Neural progenitor cell (in vitro differentiated cells): ENCODE measurements at places on chromosomes 12 and 14. TPM values are rescaled to one million over a fixed set of nuclear protein-coding genes. Genes with fewer than 3 reads are reported as not detected.

DNA sequence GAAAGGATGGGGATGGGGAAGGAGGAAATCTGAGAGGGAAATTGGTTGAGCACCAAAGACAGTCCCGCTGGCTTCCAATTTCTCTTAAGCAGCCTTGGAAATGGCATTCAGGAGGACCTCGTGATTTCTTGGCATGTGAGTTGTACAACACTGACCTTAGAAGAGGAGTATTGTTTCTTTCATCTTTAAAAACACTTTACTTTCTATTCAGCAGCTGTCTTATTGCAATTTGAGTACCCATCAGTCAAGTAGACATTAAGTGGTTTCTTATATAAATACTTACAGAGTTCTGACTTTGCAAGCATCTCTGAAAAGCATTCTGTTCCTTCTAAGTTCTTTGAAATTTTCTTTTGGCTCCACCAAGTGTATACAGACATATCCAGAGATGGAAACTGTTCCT lies 83.2 kb downstream of the LMNTD1 start:
- H3K4me1 ChIP-seq, result no peaks in the 10 kb centered on the region
- H3K27me3 ChIP-seq, result no peaks in the 10 kb centered on the region
- no peaks in the 10 kb centered on the region for H3K36me3 ChIP-seq

DNA sequence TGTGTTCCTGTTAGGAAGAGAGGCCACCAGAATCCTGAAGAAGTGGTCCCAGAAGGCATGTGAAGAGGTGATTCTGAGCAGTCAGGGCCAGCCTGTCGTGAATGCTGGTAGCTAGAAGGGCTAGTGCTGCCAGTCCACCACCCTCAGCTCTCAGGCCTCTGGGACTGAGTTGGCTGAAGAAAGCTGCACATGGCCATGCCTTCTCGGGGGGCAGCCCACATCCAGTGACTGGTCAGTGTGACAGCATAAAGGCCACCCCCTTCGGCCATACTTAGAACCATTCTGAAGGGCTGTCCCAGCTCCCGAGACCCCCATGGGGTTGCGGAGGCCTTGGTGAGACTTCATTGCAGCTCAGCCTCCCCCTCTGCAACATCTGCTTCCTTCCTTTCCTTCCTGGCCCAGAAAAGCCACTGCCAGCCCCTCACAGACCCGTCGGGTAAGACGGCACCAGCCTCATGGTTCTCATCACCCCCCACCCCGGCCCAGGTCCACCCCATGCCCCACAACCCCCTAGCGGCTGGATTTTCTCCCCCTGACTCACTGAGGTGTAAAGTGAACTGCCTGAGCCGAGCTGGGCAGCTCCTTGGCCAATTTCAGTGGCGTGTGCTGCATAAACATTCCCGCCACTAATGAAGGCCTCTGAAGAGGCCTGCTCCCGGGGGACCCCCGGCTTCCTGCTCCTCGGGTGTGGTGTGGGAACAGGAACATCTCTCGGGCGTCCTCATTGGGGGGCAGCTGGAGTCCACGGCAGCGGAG lies 49.5 kb upstream of the DIO3 start:
- no peaks in the 10 kb centered on the region for H3K27me3 ChIP-seq
- H3K36me3 ChIP-seq, result no peaks in the 10 kb centered on the region
- no peak for DNase-seq
- no peak overlapping the region for H3K4me3 ChIP-seq
- no peaks in the 10 kb centered on the region for H3K4me1 ChIP-seq

- H3K4me3 ChIP-seq, result no peak overlapping the region
- H3K27me3 ChIP-seq, result no peaks in the 10 kb centered on the region
- H3K36me3 ChIP-seq, result peaks cover 41% of the 10 kb centered on the region
- no peaks in the 10 kb centered on the region for H3K4me1 ChIP-seq
Observed at GRCh38 chr12:50442178-50442908, 41.7 kb downstream of the LARP4 start.

- no peak overlapping the region for H3K4me3 ChIP-seq
- H3K36me3 ChIP-seq, result no peaks in the 10 kb centered on the region
- no peak for DNase-seq
- H3K4me1 ChIP-seq, result peaks cover 12% of the 10 kb centered on the region
Observed at GRCh38 chr12:123111498-123112165, 39.3 kb downstream of the PITPNM2 start.

DNA sequence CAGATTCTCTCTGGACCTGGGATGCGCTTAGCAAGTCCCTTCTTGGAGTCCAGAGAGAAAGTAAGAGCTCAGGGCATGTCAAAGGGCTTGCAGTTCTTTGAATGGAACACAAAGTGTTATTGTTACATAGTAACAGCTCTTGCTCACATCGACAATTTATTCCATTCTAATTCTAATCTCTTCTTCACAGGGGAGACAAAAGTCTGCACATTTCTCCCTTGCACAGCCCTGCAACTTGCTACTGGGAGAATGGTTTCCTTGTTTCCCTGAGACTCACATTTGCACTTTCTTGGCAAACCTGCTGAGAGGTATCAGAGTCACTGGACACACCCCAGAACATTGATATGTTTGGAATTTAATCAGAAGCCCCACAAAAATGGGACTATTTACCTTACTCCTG lies 209.9 kb upstream of the IGF1 start:
- peak; percentile 34 for DNase-seq
- no peak overlapping the region for H3K4me3 ChIP-seq
- H3K27ac ChIP-seq, result no peak overlapping the region
- peaks cover 12% of the 10 kb centered on the region for H3K4me1 ChIP-seq
- no peaks in the 10 kb centered on the region for H3K36me3 ChIP-seq

- DNase-seq, result peak; percentile 94
- peaks cover 77% of the 10 kb centered on the region for H3K4me1 ChIP-seq
- peak overlapping the region; percentile 98 for H3K27ac ChIP-seq
- H3K36me3 ChIP-seq, result no peaks in the 10 kb centered on the region
- H3K27me3 ChIP-seq, result no peaks in the 10 kb centered on the region
Observed at GRCh38 chr14:93688239-93688666, 100.0 kb downstream of the PRIMA1 start.

DNA sequence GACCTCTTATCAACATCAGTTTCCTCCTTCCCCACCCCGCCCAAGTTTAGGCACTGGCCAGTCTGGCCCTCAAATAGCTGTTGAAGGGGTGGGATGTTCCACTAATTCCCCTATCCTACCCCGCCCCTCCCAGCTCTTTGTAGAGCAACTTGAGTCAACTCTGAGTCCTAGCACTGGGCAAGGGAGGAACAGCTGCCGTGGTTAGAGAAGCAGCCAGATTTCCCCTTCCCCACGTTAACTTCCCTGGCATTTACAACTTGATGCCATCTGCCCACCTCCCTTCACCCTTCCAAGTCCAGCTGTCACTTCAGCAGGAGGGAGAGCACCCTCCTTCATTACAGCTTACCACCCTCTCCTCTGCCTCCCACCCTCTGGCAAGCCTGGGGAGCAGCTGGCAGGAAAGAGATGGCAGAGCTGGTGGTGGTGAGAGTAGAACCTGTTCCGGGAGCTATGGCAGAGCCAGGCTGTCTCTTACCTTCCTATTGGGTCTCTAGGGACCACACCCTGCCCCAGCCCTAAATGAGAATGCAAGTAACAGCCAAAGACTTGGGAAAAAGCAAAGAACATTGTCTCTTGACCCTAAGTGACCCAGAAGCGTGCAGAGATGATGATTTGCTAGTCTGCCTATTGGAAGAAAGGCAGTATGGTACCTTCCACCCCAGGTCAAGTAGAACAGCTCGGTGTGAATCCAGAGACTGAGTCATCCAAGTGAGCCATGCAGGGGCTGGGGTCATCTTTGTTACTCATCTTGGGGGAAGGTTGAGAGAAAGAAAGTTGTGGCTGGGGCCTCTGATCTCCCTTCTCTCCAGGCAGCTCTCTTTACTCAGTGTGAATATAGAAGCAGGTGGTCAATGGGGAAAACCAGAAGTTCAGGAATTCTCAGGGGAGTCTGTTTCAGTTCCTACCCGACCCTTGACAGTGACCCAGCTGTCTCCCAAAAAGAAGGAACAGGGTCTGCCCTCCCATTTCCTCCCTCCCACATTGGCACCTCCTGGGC lies 1.5 kb downstream of the BLOC1S1 start:
- no peaks in the 10 kb centered on the region for H3K36me3 ChIP-seq
- DNase-seq, result peak; percentile 43
- peaks cover 4% of the 10 kb centered on the region for H3K27me3 ChIP-seq
- peaks cover 31% of the 10 kb centered on the region for H3K4me1 ChIP-seq
- peak overlapping the region; percentile 86 for H3K27ac ChIP-seq
- peak overlapping the region; percentile 88 for H3K4me3 ChIP-seq

DNA sequence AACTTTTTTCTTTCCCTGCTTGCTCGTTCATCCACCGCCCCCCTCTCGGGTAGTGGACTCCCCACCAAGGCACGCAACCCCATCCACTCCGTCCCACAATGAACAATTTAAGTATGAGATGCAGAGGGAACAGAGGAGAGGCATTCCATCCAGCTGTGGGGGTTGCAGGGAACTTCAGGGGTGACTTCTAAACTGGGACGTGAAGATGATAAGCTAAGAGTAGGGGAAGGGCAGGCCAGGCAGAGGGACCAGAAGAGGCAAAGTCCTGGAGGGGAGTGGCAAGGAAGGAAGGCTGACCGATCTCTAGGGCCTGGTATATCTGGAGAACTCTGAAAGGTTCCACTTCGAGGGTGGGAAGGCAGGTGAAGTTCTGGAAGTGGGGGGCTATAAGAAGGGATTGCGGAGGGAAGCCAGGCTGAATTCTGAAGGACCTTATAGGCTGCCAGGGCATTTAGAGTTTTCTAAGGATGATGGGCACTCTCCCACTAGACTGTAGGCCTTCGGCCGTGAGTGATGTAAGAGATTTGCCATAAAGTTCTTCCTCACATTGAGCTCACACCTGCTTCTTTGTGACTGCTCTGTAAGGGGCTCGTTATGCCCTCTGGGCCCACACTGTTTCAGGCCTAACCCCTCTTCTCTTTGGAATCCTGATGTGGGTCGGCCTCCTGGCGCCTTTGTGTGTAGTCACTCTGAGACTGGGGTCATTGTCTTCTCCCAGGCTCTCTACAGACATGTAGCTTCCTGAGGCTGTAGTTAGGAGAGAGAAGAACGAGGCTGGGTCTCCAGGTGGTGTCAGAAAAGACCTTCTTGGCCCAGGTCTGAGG lies 12.1 kb downstream of the NFATC4 start:
- peak overlapping the region; percentile 53 for H3K27ac ChIP-seq
- peak; percentile 48 for DNase-seq
- H3K27me3 ChIP-seq, result no peaks in the 10 kb centered on the region
- H3K36me3 ChIP-seq, result no peaks in the 10 kb centered on the region
- no peak overlapping the region for H3K4me3 ChIP-seq

The JDP2 gene
- 2.5 and 8.4 TPM in 2 replicates for total RNA-seq

The RGS6 gene
- 0.80 and 2.0 TPM in 2 replicates for total RNA-seq

The AHNAK2 gene
- total RNA-seq, result 0.77 and 1.3 TPM in 2 replicates

The PHC1 gene
- total RNA-seq, result 62.7 and 90.4 TPM in 2 replicates

The SERPINA10 gene
- total RNA-seq, result not detected in 2 replicates

The TPH2 gene
- 0.12 TPM in 1 of 2 replicates, not detected in the other for total RNA-seq

The RBP5 gene
- not detected in 2 replicates for total RNA-seq
